Left colon (tissue), 2 donors: ENCODE measurements at places on chromosomes 11 and 22. TPM values are rescaled to one million over a fixed set of nuclear protein-coding genes. Genes with fewer than 3 reads are reported as not detected.
A peak's percentile ranks its signal among the peaks of the same experiment; 100 is the strongest.

LGALS1 gene
- 40.4 TPM for total RNA-seq

KCNK4 gene
- total RNA-seq: not detected

GRCh38 chr11:13663631-13664071 is 4.8 kb upstream of the FAR1 start:
- DNase-seq: peak; percentile 30

DNA sequence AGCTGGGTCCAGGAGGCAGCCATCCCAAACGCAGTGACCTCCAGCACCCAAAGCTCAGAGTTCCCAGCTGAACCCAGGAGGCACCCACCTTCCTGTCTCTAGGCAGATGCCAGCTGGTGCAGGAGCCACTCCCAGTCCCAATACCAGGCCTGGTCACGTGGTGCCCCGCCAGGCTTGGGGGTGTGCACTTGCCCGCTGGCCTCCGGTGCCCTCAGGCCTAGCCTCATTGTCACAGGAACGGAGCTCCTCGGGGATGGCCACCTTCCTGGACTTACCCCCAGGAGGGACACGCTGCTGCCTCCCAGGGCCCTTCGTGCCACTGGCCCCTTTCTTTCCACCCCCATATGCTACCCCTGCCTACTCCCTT is 4.6 kb downstream of the BID start:
- DNase-seq: peak; percentile 76

GRCh38 chr11:29641201-29641600 is 375.6 kb downstream of the KCNA4 start:
- DNase-seq: no peak

DNA sequence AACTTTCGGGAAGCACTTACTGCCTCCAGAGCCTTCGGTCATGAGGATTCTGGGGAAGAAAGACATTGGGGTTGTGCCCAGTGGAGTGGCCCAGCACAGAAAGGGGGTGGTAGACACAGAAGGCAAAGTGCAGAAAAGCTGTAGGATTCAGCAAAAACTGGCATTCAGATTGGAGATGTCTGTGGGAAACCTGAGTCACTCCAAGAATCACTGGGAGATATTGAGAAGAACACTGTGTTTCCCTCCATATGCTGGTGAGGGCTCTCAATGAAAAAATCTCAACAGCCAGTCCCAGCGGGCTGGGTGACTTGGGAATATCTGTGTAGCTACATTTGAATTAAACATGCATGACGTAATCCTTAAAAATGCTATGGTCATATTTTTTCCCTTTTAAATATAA is 61.2 kb upstream of the RCN1 start:
- no peak for DNase-seq

DNA sequence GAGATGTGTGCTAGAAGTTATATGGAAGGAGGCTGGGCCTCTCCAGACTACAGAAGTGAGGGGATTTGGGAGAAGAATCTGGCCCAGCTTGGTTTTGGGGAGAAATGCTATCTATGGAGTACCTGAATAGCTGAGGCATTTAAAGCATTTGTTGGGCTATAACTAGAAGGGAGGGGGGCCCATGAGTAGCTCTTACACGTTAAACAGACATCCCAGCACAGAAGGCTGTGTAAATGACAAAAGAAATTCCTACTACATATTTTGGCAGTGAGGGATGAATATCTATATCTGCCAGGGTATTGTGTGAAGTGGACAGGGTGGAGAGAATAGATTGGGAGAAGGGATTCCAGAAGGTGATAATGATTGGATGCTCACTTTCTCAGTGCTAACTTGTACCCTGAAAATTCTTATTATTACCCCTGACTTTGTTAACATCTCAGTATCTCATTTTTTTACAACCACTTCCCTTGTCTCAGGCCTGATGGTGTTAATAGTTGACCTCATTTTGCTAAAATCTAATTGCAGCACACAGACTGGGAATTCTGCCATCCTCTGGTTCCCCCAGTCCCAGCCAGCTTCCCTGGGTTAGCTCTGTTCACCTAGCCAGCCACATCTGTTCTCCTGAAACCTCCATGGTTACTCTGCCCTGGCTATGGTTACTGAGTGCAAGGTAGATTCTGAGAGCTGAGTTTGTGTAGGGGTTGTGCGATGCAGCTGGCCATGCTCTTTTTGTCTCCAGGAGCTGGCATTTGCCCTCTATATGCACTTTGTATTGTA is 28.8 kb upstream of the RRM1 start:
- DNase-seq: no peak

DNA sequence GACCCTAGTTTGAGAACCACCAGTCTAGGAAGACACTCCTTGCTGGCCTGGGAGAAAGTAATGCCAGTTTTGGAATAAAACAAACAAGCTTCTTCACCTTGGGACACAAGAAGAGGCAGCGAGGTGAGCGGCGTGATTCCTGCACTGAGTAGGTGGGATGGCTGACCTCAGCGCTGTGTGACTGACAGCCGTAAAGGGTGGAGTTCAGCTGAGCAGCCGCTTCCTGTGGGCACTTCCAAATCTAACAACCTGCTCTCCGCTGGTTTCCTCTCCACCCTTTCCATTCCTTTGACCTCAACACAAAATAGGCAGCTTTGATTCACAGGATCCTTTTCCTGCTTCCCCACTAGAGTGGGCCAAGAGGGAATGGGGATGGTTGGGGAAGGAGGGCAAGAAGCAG is 45.8 kb downstream of the PC start:
- DNase-seq: no peak

DNA sequence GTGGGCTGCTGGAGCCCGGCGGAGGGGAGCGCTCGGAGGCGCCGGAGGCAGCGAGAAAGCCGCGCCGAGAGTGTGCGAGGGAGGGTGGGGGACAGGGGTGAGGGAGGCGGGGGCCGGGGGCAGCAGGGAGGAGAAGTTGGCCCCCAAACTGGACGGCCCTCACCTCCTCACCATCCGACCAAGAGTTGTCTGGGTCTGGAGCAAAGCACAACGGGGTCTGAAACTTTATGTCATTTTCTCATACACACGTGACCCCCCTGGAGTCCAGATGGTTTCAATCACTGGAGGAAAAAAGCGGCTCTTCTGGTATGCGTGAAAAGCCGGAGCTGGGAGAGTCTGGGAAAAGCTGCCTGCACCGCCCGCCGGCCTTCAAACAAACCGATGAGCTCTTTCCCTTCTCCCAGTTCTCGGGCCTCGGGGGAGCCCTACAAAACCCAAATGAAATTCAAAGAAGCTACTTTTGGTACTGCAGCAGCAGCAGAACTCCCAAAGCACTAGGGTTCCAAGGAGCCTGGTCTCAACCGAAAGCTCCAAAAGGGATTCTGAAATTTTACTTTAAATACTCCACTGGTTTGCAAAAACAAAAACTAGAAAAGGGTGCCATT is 39.7 kb upstream of the AKIP1 start:
- peak; percentile 52 for DNase-seq
